ENCODE measurements at places on chromosomes 5 and 9.

GRCh38 chr9:92482329-92482728 lies at the start of gene ASPN:
TSS of gene ASPN (minus strand) at chr9:92482506.
- no peak for DNase-seq

- no peak for DNase-seq
Measured at GRCh38 chr5:89513299-89514044, 630.5 kb upstream of the MEF2C start.

GRCh38 chr9:97723819-97724218 lies 26.7 kb upstream of the XPA start:
- no peak for DNase-seq

- DNase-seq = no peak
Measured at GRCh38 chr5:137016783-137017324, 482.3 kb downstream of the SPOCK1 start.

DNA sequence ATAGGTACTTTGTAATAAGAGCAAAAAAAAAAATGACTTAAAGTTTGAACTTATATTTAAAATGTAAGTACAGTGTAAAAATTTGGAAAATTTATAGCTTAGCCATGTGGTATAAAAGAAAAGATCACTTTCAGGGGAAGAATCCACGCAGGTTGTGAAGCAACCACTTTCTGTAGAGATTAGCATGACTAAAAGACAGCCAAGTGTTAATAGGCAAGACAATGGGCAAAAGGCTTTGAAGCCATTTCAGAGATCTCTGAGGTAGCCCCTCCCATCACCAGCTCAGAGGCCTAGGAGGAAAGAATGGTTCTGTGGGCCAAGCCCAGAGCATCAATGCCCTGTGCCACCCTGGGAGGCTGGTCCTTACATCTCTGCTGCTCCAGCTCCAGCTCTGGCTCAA lies 346.3 kb upstream of the CHD1 start:
- DNase-seq = no peak

GRCh38 chr5:172266071-172266675 lies 17.4 kb downstream of the UBTD2 start:
- DNase-seq = no peak

DNA sequence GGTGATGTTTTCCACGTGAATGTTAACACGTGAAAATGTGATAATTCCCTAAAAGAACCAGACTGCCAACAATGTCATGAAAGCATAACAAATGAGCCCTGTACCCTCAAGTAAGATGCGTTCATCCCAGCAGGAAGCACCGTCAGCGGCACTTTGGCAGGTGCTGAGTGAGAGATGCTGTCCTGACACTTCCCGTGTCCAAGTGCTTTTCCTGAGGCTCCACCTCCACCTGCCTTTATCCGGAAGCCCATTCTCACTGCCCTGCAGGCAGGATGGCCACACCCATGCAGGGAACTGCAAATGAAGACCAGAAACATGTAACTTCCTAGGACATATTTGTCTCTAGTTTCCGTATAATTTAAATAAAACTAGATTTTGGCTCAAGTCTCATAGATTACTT lies 238.0 kb upstream of the IRX2 start:
- no peak for DNase-seq

- no peak for DNase-seq
Measured at GRCh38 chr5:158121678-158122077, 262.7 kb upstream of the CLINT1 start.

GRCh38 chr9:72827950-72828731 lies 124.7 kb downstream of the ALDH1A1 start:
- DNase-seq = peak; percentile 18

DNA sequence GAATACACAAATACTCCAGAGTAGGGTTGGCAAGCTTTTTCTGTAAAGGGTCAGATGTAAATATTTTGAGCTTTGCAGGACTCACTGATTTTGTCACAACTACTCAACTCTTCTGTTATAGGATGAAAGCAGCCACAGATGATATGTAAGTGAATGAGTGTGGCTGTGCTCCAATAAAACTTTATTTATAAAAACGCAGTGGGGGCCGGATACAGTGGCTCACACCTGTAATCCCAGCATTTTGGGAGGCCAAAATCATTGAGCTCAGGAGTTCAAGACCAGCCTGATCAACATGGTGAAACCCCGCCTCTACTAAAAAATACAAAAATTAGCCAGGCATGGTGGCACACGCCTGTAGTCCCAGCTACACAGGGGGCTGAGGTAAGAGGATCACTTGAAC lies 69.1 kb downstream of the FBXW11 start:
- DNase-seq = no peak

DNA sequence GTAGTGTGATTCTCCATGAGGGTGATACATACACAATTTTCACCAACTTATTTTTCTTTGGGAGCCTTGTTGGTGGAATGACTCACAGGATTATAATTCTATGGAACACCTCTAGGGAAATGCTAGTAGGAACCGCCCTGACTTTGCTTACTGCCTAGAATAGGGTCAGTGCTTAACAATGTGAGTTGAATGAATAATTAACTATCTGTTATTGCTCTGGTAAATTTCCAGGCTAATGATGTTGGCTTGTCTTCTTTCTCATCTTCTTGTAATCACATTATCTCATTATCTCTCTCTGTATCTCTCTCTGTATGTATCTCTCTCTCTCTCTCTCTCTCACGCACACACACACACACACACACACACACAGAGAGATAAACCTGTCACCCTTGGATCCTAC lies 291.1 kb downstream of the TRIM32 start:
- no peak for DNase-seq

GRCh38 chr5:106658150-106658549 lies 1012.6 kb downstream of the EFNA5 start:
- no peak for DNase-seq

DNA sequence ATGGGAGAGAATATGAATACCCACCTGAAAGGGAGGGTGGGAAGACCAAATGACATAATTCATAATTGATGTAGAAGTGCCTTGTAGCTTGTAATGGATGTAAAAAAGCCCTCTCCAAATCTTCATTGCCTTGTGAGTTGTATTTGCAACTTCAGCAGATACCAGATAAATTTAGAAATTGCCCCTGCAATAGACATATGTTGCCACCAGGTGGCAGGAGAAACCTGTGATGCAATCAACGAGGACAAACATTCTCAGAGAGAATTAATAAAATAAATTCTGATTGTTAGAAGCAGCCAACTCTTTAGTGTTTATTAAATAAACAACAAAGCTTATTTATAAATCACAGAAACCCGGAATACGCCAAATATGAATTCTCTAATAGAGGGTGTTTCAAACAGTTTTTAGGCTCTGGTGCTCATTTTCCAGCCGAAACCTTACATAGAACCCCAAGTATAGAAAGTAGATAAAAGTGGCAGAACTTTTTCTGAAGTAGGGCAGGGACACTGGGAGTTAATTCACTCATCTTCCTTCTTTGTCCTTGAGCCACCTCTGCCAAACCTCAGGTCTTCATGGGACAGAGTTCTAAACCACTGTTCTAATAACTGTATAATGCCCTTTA lies 147.8 kb downstream of the TMEM38B start:
- peak; percentile 67 for DNase-seq

DNA sequence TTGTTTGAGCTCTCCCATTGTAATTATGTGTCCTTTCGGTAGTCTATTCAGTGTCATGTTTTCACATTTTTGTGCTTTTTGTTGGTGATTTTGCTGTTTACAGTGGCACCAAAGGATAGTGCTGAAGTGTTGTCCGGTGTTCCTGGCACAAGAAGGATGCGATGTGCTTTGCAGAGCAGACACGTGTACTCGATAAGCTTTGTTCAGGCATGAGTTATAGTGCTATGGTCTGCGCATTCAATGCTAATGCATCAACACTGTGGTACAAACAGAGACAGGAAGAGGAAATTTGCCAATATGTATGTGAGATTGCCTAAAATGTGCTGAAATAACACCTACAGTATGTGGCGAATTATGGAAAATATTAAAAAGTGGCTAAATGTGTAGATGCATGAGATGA lies 913.4 kb upstream of the ACO1 start:
- no peak for DNase-seq

- no peak for DNase-seq
Measured at GRCh38 chr5:63500242-63500641, 462.0 kb downstream of the HTR1A start.

- DNase-seq = no peak
Measured at GRCh38 chr5:45262061-45262590, 434.1 kb downstream of the HCN1 start.

DNA sequence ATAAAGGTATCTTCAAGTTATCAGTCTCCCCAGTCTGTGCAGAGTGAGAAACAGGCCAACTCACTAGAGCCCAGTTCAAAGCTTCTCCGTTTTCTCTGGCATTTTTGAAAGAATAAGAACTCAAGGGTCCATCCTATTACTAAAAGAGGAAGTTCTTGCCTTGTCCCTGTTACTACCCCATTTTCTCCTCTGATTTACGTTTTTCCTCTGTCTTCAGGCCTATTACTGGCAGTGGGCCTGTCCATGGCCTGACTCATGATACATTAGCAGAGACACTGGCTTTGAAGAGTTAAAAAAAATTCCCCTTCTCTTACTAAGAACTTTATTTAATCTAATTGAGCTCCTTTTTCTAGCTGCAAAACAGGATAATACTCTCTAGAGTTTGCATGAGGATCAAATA lies 624.0 kb upstream of the KLF4 start:
- peak; percentile 72 for DNase-seq

DNA sequence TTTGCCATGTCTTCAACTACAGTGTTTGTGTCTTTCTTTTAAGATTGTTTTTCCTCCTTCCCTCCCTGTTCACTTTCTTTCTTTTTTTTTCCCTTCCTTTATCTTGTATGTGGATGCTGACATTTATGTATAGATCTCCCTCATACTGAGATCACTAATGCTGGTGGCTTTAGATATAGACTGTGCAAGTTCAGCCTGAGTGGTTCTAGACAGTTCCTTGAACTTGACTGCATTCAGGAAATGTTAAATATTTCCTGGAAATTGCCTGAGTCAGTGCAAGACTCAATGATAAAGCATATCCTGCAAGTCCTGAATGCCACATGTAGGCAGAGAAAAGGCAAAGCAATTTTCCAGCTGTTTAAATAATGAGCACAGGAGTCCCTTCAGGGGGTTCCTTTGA lies 182.5 kb upstream of the NR3C1 start:
- DNase-seq = no peak

DNA sequence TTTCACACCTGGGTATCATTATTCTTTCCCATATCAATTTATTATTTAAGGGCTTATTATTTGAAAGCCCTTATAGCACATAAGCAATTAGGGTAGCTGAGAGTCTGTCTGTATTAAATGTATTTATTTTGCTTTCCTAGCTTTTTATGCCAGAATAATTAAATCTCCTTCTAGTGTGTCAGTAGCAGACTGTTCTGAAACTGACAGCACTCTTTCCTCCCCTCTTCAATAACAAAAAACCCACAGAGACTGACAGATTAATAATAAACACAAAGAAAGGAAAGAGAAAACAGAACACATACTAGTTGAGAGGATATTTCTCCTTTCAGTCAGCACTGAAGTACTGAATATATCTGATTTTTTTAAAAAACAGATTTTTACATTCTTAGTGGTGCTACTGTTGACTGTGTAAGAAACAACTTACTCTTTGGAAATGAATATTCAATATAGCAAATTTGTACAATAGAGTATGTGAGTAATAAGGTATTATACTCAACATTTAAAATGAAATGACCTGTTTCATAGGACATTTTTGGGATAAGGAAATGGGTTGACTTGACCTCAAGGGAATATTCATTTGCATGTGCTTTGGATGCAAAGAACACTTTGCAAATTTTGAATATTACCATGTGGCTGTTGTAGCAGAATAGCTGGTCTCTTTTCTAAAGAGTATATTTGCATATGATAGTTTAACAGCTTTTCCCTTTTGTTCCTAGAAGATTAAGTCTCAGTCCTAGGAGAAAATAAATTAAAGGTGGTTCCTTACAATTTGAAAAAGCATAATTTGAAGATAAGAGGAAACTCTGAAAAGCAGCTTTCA lies 208.3 kb downstream of the SPATA31D1 start:
- no peak for DNase-seq

GRCh38 chr5:122076669-122077365 lies 1.2 kb downstream of the LOX start:
- DNase-seq = peak; percentile 48

GRCh38 chr9:34443533-34443932 lies 14.8 kb downstream of the FAM219A start:
- DNase-seq = no peak

GRCh38 chr9:120403543-120403856 lies 176.5 kb downstream of the CDK5RAP2 start:
- DNase-seq = no peak

GRCh38 chr5:4362411-4362810 lies 766.8 kb downstream of the IRX1 start:
- DNase-seq = no peak

DNA sequence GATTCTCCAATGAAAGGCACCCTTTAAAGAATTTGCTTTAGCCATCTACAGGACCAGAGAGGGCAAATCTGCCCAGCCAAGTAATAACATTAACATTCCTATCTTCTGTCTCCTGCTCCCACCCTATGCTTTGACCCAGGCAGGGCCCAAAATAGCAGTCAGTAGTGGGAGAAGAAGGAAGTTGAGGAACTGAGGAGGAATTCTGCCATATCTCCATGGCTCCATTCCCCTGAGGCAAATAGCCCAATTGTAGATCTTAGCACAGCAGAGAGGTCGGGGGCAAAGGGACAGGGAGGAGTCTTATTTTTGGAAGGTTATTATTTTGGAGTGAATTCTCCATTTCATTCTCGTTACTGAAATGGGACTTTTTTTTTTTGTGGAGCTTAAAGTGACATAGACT lies 111.1 kb upstream of the IFNK start:
- no peak for DNase-seq

GRCh38 chr9:72648324-72649126 lies 127.1 kb downstream of the TMC1 start:
- peak; percentile 11 for DNase-seq

DNA sequence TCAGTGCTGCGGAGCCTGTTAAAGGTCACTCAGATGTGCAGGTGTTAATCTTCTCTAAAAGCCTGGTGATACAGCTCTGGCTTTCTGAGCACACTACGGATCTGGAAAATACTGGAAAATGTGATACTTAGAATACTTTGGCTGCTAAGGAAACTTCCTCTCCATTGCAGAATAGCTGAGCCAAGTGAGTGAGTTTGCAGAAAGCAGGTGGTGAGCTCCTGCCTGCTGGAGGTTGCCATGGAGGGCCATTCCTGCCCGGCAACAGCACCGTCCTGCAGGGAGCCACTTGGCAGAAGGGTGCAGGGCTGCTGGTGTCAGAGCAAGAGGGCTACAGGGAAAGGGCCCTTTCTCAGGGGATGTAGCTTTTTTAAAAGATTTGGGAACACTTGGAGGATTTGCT lies 40.7 kb downstream of the SECISBP2 start:
- no peak for DNase-seq

GRCh38 chr5:109053995-109054417 lies 306.3 kb downstream of the FER start:
- peak; percentile 13 for DNase-seq

DNA sequence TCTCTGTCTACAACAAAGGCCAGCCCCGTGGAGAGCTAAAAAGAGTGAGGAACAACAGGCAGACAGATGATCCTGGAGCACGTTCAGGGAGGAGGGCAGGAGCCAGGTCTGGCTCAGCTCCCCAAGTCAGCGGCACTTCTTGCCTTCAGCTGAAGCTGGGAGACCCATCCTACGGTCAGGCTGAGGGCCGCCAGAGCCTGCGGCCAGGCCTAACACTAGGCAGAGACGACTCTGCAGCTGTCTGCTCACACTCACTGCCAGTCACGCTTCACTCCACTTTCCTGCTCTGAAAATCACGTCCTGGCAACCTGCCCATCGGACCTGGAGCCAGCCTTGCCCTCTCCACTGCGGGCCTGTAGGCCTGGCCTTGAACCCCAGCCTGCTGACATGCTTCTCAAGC lies 160.9 kb upstream of the LHFPL2 start:
- no peak for DNase-seq

GRCh38 chr9:126146254-126147145 lies 180.1 kb upstream of the MVB12B start:
- no peak for DNase-seq

GRCh38 chr9:129617167-129617566 lies 3.7 kb downstream of the C9orf50 start:
- peak; percentile 35 for DNase-seq
